ENCODE measurements at places on chromosomes 11 and 22. TPM values are rescaled to one million over a fixed set of nuclear protein-coding genes. Genes with fewer than 3 reads are reported as not detected.

- DNase-seq = no peak
These were observed 52.4 kb downstream of the ALX4 start for GRCh38 chr11:44257338-44258189.

The SMIM35 gene
- not detected for polyA plus RNA-seq

GRCh38 chr11:1893581-1894359, 2.1 kb upstream of the PRR33 start:
- DNase-seq = no peak

The PVALB gene
- polyA plus RNA-seq = 1.1 TPM

DNA sequence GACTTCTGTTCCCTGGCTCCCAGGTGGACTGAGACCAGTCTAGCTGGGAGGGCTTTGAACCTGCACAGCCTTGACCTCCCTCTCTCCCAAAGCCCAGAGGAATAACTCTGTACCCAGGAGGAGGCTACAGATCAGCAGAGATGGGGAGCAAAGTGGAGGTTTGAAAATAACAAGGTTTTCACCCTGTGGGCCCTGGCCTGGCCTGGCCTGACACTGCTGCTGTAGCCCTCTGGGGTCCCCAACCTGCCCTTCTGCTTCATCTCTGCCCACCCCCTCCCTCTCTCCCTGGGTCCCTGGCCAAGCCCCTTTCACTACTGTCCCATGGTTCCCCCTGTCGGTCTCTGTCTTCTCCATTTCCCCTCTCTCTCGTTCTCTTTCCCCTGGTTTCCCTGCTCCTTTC, 225.2 kb downstream of the BUD13 start:
- DNase-seq = no peak
